ENCODE measurements at places on chromosomes 6 and 20.

GRCh38 chr6:45844986-45845385 lies 170.7 kb downstream of the CLIC5 start:
- DNase-seq = no peak

DNA sequence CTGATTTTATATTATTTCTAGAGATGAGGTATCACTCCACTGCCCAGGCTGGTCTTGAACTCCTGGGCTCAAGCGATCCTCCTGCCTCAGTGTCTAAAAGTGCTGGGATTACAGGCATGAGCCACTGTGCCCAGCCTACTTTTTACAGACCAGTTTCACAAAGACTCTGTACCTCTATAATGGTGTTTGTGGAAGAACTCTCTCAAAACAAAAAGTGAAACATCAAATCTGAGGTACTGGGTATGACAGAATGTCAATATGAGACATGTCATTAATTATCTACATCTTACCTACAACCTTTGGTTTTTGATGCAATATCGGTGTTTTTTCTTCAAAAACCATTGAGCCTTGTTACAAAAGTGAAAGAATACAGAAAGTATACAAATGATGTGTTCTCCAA lies 49.4 kb upstream of the MCM9 start:
- DNase-seq = no peak

GRCh38 chr6:42049948-42050296 lies 402 bp upstream of the TAF8 start:
- DNase-seq = no peak

- DNase-seq = peak; percentile 16
Measured at GRCh38 chr20:13221673-13222318, 722 bp downstream of the ISM1 start.

DNA sequence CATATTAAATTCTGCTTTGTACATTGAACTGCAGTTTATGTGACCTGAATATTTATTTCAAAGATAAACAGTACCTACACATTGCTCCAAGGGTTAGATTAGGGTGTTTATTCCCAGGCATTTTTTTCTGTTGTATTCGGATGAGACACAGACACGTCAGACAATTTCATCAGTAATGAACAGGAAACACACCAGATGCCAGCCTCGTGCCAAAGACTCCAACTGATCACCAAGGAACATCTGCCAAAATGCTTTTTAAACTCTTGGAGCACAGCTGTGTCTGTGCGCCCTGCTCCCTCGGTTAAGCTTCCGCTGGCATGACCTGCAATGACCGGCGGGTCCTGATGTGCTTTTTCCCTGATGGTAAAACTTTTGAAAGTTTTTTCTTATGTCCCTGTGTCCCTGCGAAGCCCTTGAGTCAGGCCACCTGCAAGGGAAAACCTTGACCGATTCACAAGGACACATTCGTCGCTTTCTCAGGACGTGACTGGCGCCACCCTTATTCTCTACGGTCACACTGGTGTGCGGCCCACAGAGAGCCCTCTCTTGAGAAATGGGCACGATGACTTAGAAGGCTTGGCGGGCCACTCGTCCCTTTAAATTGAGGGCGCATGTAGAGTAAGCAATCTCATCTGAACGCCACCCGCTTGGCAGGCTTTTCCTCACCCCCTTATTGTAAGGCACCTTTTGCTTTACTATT lies 173.9 kb downstream of the QKI start:
- DNase-seq = no peak

GRCh38 chr6:25617997-25618396 lies 34.0 kb upstream of the SCGN start:
- no peak for DNase-seq

Measured in cerebellum (tissue), 4 donors.